ENCODE measurements at places on chromosomes 2 and 18.

DNA sequence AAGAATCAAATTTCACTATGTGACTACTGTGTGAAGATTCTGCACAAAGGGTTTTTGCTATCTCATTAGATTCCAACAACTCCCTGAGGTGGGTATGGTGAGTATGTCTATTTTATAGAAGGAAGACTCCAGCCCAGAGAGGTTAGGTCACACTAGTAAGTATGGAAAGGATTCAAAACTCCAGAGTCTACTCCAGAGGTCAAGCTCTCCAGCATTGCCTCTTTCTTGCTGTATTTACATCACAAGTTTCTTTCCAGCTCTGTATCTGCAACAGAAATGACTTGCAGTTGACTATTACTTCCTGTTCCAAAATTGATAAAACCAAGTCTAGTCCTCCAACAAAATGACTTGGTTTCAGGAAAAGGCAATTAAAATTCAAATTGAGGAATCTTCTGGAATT, 2.1 kb downstream of the COL4A4 start:
- peak; percentile 6 for DNase-seq

- DNase-seq: no peak
Measured at GRCh38 chr2:138777996-138778395, 2.2 kb downstream of the NXPH2 start.

DNA sequence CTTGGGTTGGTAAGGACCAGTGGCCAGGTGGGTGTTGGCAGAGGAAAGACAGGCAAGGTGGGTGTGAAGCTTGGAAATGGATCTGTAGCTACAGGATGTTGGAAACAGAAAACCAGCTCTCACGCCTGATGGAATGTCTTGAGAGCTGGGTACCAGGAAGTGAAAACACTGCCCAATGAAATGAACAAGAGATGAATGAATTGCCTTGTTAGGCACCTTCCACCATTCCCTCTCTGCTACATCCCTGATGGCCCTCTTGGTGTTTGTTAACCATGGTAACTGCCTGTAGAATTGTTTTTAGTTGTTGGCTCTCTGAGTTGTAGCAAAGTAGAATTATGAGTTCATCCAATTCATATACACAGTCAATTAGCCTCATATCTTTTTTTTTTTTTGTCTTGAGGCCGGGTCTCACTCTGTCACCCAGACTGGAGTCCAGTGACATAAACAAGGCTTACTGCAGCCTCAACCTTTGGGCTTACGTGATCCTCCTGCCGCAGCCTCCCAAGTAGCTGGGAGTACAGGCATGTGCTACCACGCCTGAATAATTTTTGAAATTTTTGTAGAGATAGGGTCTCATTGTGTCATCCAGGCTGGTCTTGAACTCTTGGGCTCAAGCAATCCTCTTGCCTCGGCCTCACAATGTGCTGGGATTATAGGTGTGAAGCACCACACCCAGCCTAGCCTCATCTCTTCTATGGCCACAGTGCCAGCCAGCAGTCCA, 9.5 kb downstream of the KCMF1 start:
- no peak for DNase-seq

DNA sequence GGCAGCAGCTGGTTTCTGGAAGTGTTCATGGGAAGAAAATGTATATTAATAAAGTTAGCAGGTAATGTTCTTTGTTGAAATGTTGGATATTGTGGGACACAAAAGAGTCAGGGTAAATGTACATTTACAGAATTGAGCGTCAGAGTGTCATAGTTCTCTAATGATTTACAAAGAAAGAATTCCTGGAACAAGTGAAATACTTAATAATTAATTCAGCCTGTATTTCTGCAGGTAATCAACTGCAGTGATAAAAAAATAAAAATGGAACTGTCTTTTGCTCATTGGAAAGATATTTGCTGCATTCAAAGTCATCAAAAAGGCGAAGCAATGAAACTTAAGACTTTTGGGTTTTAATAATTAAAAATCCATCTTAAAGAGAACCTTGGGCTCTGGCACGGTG, 27.4 kb upstream of the PTH2R start:
- DNase-seq: no peak

- peak; percentile 4 for DNase-seq
Measured at GRCh38 chr2:181120625-181121024, 140.2 kb downstream of the UBE2E3 start.

GRCh38 chr18:50298443-50299284, 11.2 kb upstream of the CXXC1 start:
- DNase-seq: no peak

DNA sequence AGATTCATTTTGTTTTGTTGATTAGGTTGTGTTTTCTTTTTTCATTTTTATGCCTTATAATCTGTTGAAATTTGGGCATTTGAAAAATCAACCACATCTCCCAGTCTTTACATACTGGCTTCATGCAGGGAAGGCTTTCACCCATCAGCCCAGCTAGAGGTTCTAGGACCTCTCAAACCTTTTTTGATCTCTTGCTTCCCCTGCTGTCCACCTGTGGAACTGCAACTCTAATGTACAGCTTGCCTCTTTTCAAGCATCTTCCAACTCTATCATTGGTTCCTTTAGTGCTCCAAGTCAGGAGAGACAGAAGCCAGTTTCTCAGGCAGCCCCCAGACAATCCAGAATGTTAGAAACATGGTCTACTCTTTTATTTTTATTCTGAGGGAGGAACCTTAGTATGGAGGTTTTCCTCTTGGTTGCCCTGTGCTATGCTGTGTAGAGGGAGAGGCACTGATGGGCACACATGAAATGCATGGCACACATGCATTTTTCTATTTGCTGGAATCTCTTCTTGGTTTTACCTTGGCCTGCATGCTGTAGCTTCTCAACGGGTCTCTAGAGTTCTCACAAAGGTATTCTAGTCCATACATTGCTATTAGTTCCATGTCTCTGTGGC, 107.2 kb upstream of the L3MBTL4 start:
- peak; percentile 45 for DNase-seq

DNA sequence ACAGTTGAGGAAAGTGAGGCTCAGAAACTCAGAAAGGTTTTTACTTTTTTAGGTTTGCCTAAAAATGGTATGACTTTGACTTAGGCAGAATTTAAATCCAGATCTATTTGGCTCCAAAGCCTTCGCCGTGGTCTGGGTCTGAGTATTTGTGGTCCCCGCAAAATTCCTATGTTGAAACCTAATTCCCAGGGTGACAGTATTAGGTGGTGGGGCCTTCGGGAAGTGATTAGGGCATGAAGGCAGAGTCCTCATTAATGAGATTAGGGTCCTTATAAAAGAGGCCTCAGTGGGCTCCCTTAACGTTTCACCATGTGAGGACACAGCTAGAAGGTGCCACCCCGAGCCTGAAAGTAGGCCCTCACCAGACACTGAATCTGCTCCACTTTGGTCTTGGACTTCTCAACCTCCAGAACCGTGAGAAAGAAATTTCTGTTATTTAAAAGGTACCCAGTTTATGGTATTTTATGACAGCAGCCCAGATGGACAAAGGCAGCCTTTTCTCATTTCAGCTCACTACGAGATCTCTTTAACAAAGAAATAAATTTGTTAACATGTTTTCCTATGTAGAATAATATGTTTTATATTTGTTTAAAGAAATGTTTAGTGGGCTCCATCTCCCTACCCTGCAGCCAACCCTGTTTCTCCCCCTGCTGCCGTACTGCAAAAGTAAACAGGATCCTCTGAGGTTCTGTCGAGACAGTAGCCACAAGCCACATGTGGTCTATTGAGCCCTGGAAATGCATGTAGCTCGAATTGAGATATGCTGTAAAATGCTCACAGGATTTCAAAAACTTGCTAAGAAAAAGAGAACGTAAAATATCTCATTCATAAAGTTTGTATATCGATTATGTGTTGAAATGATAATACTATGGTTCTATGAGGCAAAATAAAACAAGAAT, 80.6 kb downstream of the MOGAT1 start:
- no peak for DNase-seq

GRCh38 chr2:11129598-11130449, 25.4 kb upstream of the SLC66A3 start:
- DNase-seq: no peak

DNA sequence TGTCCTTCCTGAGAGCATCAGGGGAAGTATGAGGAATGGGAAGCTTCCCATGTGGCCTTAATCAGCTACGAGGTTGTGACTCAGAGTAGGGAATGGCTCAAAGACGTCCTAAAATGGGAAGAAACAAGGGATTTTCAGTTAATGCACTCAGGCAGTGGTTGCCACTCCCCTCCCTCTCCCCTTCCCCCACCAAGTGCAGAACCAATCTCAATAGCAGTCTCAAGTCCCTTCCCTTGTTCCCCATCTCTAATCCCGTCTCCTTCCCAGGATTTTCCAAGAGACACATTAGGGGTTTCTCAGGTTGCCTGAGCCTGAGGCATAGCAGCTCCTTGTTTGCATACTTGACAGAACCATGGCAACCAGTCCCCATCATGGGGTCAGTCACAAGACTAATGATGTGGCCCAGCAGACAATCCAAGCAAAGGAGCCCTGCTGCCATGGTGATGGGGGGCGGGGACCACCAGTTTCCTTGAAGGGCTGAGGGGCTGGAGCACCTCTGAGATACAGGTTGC, 18.2 kb upstream of the RESP18 start:
- DNase-seq: peak; percentile 84

- DNase-seq: no peak
Measured at GRCh38 chr2:237995036-237995435, 28.2 kb downstream of the UBE2F start.

DNA sequence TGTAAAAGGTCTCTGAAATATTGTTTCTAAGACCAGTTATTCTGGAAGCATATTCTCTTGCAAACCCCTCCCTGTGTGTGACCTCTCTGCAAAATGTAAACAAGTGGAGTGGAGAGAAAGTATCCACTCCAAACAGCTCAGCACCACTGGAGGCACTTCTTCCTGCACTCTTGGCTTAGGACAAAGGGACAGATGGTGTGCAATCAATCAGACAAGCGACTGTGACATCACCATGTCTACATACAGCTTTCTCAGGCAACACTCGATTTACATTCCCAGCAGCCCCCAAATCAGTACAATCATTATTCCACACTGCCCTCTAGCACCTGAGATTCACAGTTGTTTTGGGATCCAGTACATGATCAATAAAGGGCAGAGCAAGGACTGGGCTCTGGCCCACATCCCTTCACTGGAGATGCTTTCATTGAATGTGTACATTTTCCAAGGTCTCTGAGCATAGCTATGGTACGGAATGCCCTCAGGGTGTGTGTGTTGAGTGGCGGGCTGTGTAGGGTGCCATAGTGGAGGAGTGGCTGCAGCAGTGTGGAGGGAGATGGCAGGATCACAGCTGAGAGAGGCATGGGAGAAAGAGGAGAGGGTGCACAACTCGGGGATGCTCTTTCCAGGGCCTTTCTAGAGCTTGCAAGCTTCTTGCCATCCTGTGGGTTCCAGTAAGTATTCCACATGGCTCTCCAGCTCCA, 311.8 kb upstream of the ST6GAL2 start:
- no peak for DNase-seq
